ENCODE measurements at places on chromosomes 4 and X. TPM values are rescaled to one million over a fixed set of nuclear protein-coding genes. Genes with fewer than 3 reads are reported as not detected.

GRCh38 chr4:138226351-138226750, 15.8 kb downstream of the SLC7A11 start:
- H3K27me3 ChIP-seq = no peaks in the 10 kb centered on the region
- peak overlapping the region; percentile 45 for H3K27ac ChIP-seq
- no peak overlapping the region for H3K4me3 ChIP-seq
- no peak for DNase-seq

DNA sequence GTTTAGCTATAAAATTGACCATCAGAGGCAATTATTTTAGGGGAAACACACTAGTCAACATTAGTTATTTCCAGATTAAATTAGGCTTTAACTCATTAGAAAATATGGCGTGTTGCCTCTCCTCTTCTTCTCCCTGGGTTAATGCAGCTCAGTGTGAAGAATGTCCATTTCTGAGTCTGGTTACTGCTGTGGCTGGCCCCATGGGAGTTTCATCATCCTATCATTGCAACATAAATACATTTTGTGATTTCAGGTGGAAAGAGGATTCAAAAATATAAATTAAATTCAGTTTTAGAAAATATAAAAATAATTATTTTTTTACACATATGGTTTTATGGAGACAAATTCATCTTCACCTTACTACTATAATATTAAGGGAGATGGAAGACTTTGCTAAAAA, 288.5 kb upstream of the ARSJ start:
- H3K4me3 ChIP-seq = no peak overlapping the region
- no peaks in the 10 kb centered on the region for H3K4me1 ChIP-seq
- no peaks in the 10 kb centered on the region for H3K27me3 ChIP-seq
- no peak for DNase-seq
- H3K27ac ChIP-seq = no peak overlapping the region

- no peaks in the 10 kb centered on the region for H3K36me3 ChIP-seq
- H3K4me3 ChIP-seq = no peak overlapping the region
- no peak overlapping the region for H3K27ac ChIP-seq
- no peak for DNase-seq
- H3K4me1 ChIP-seq = no peaks in the 10 kb centered on the region
- no peaks in the 10 kb centered on the region for H3K27me3 ChIP-seq
These were observed 97.5 kb downstream of the KCTD8 start for GRCh38 chr4:44351069-44351468.

DNA sequence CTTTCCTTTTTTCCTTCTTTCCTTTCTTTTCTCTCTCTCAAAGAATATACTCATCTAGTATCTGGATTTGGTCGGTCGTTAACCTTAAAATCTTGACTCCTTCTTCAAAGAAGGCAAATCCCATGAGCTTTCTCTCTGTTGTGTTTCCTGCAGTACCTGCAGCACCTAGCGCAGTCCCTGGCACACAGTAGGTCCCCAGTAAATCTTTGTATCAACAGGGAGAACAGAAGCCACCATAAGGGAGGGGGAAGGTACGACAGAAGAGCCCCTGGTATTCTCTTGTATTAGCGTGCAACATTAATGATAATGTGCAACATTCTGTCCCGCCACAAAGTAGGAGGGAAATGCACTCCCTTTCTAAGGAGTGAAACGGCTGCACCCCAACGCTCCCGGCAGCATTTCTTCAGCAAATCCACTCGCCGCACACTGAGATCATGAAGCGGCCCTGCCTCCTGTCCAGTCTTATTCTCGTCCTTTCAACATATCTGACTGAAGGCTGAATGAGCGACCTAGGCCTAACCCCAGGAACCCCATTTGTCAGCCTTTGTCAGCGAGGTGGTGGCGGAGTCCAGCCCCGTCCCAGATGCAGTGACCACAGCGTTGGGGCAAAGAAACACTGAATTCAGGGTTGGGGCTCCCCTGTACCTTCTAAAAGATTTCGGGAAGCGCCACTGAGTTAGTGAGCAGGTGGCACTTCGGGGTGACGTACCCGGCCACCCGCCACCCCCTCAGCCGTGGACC, 133.7 kb downstream of the AMELX start:
- H3K4me3 ChIP-seq = peak overlapping the region; percentile 60
- peak; percentile 1 for DNase-seq
- H3K36me3 ChIP-seq = no peaks in the 10 kb centered on the region
- no peaks in the 10 kb centered on the region for H3K4me1 ChIP-seq
- H3K27ac ChIP-seq = no peak overlapping the region

GRCh38 chrX:10048076-10048475, 80.9 kb downstream of the CLDN34 start:
- DNase-seq = peak; percentile 52
- H3K27me3 ChIP-seq = no peaks in the 10 kb centered on the region
- peak overlapping the region; percentile 75 for H3K27ac ChIP-seq
- no peak overlapping the region for H3K4me3 ChIP-seq
- no peaks in the 10 kb centered on the region for H3K36me3 ChIP-seq
- H3K4me1 ChIP-seq = peaks cover 31% of the 10 kb centered on the region

- DNase-seq = peak; percentile 28
- H3K27ac ChIP-seq = no peak overlapping the region
- peaks cover 7% of the 10 kb centered on the region for H3K4me1 ChIP-seq
- H3K4me3 ChIP-seq = peak overlapping the region; percentile 64
- H3K36me3 ChIP-seq = no peaks in the 10 kb centered on the region
These were observed 1.2 kb upstream of the TRPC5 start for GRCh38 chrX:112083624-112084326.

- H3K4me1 ChIP-seq = peaks cover 16% of the 10 kb centered on the region
- H3K27ac ChIP-seq = 0 out of 2 replicates have a peak overlapping the region, but pooled peaks have one; percentile 59
- no peaks in the 10 kb centered on the region for H3K27me3 ChIP-seq
- no peaks in the 10 kb centered on the region for H3K36me3 ChIP-seq
These were observed 45.1 kb downstream of the CHM start for GRCh38 chrX:86002076-86002896.

GRCh38 chrX:69113723-69114122, 51.5 kb downstream of the PJA1 start:
- H3K27ac ChIP-seq = no peak overlapping the region
- no peaks in the 10 kb centered on the region for H3K27me3 ChIP-seq
- DNase-seq = no peak

GRCh38 chr4:59994118-59994517, 1206.0 kb upstream of the ADGRL3 start:
- no peaks in the 10 kb centered on the region for H3K4me1 ChIP-seq
- no peak overlapping the region for H3K4me3 ChIP-seq
- DNase-seq = no peak
- no peaks in the 10 kb centered on the region for H3K27me3 ChIP-seq
- peaks cover 5% of the 10 kb centered on the region for H3K36me3 ChIP-seq

DNA sequence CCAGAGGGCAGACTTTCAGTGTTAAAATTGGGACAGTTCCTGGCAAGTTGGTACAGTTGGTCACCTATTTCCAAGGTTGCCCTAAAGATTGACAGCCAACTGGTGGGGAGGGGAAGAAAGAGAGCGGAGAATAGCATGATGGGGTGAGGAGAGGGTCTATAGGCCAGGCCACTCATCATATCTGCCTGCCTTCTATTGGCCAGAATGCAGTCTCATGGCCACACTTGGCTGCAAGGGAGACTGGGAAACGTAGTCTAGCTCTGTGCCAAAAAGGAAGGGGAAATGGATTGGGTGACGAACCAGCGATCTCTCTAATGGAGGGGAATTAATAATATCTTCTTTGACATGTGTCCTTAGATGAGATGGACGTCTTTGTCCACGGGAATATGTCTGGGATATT, 197.4 kb upstream of the ATP6AP2 start:
- no peak overlapping the region for H3K4me3 ChIP-seq
- no peaks in the 10 kb centered on the region for H3K4me1 ChIP-seq
- no peaks in the 10 kb centered on the region for H3K27me3 ChIP-seq
- DNase-seq = peak; percentile 5
- no peaks in the 10 kb centered on the region for H3K36me3 ChIP-seq

GRCh38 chr4:64584981-64585557, 175.8 kb upstream of the TECRL start:
- no peak overlapping the region for H3K4me3 ChIP-seq
- no peaks in the 10 kb centered on the region for H3K27me3 ChIP-seq
- H3K27ac ChIP-seq = no peak overlapping the region
- DNase-seq = peak; percentile 80

DNA sequence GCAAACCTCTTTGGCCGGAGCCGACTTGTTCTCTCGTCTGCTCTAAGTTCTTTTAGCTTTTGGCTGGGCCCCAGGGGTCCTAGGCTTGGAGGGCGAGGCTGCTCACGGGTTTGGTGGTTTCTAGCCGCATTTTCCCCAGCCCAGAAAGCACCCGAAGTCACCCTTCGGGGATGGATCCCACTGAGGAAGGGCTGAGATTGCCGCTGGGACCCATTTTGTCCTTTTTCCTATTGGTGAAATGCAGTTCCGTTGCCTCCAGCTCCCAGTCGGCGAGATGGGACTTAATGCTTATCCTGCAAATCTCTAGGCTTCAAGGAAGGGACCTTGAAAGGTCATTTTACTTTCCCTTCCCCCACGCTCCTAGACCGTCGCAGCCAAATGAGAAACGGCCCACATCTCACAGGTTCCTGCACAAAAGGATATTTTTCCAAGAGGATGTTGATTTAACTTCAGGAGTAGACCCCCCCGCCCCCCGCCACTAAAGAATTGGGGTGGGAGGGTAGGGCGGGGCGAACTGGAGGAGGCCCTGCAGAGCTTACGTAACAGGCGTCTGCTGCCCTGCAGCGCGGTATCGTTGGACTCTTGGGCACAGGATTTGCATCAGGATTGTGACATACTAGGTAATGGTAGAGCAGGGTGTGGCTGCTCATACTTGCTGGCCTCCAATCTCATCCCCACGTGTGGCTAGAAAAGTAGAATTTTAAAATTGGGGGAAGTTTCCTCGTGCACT, 564 bp downstream of the PGK1 start:
- H3K4me1 ChIP-seq = peaks cover 25% of the 10 kb centered on the region
- peak overlapping the region; percentile 92 for H3K27ac ChIP-seq
- DNase-seq = peak; percentile 25
- 0 out of 2 replicates have a peak, but pooled peaks cover 2% of the 10 kb centered on the region for H3K36me3 ChIP-seq

- H3K4me3 ChIP-seq = no peak overlapping the region
- no peaks in the 10 kb centered on the region for H3K36me3 ChIP-seq
- peaks cover 18% of the 10 kb centered on the region for H3K27me3 ChIP-seq
- H3K4me1 ChIP-seq = peaks cover 15% of the 10 kb centered on the region
- no peak for DNase-seq
- H3K27ac ChIP-seq = no peak overlapping the region
These were observed 3.8 kb downstream of the CHST7 start for GRCh38 chrX:46577221-46578005.

DOCK11 gene
- total RNA-seq = 12.3 TPM

CFI gene
- not detected for total RNA-seq

ARHGAP36 gene
- total RNA-seq = not detected

ARL9 gene
- total RNA-seq = not detected

SRPX gene
- total RNA-seq = 12.5 TPM

ADGRG4 gene
- total RNA-seq = not detected

FGFR3 gene
- 17.4 TPM for total RNA-seq

ARMCX4 gene
- total RNA-seq = 13.3 TPM

KCNE5 gene
- total RNA-seq = 6.2 TPM

TRPC5OS gene
- total RNA-seq = not detected
